IPS DF 19.7 (cell line): ENCODE measurements at places on chromosomes 5 and 9.

GRCh38 chr5:170651604-170652277, 131.8 kb upstream of the GABRP start:
- no peak for DNase-seq

DNA sequence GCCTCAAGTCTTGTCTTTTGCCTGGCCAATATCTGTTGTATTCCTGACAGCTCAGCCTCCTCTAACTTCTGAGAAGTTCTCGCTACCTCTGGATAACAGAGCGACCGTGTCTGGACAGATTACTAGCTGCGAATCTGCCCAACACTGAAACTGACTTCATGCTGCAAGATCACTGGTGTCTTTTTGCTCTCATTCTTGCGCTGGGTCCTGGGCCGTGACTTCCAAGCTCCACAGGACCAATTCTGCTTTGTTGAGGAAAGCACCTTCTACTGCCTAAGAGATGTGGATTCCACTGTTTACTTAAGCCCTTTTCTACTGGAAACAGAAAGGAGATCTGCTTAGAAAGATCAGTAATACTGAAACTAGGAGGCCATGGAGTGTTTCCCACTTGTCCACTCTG, 978.8 kb upstream of the DMAC1 start:
- no peak for DNase-seq

DNA sequence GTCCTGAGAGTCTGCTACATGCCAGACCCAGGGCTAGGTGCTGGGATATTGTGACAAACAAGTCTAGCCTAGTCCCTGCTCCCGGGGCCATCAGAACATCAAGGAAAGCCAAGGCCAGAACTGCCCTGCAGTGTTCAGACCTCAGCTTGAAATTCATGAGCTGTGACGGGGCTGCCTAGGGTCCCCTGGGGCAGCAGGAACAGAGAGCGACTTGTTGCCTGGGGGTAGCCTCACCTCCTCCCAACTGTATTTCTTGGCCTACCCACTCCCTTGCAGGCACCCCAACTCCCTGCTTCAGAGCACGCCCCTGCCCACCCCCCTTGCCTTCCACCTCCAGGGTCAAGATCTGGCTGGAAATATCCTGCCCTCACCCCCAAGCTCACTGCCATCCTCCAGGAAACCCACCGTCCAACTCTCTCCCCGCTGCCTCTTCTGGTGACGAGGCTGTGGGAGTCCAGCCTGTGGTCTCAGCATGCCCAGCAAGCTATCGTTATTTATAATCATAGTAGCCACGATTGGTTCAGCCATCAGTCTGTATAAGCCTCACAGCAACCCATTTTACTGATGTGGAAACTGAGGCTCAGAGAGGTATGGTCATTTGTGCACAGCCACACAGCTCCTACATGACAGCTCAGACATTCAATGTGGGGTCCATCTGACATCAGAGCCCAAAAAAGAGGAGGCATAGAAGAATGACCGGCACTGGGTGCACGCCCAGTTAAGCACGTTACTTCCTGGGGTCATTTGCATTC, 10.7 kb downstream of the DNM1 start:
- no peak for DNase-seq

DNA sequence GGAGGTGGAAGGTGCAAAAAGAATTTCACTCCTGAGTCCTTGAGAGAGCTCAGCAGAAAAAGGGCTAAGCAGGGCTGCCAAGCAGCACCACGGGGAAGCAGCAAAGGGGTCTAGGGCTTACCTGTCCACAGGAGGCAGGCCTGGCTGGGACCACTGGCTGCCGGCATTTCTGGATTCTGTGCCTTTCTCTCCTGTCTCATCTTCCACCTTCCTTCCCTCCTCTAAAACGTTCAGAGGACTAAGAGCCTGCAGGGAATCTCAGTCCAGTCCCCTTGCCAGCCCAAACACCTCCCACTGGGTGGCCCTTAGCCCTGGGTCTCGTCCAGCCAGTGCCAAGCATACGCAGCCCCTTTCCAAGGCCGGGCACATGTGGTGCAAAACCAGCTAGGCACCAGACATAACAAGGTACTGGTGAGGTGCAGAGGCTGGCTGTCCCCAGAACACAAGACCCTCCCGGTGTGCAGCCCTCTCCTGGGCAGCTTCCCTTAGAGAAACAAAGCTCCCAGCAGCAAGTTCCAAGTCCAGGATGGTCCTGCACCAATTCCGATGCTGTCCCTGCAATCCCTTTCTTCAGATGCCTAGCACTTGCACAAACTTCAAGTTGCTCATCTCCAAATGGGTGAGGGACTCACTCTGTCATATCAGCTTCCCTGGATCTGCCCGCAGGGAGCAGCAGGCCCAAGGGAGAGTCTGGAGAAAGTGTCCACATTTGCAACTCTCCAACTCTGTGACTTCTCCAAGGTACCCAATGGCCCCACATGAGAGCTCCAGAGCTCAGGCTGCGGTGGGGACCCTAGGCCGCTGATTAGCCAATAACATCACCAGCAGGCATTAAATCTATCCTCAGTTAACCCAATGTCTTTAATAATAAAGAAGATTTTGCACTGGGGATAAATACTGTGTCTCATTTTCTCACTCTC, 126.3 kb downstream of the C5orf15 start:
- DNase-seq: no peak

- DNase-seq: no peak
Observed at GRCh38 chr9:97573482-97574073, 59.6 kb downstream of the TSTD2 start.
